ENCODE measurements at places on chromosomes 5 and 9.

DNA sequence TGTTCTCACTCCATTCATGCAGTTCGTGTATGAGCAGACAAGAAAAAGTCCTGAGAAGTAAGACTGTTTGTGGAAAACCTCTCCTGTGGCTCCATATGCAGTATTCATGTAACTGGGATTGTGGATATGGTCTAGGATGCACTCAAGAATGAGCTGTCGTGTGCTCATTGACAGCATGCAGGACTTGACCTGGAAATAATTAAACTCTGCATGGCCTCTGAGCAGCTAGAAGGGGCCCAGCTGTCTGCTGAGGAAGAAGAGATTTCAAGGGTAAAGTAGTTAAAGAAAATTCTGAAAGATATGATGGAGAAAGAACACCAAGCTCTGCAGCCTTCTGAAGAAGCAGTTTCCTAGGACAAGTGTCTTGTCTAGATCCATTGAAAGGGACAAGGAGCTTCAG is 89.4 kb downstream of the KCTD16 start:
- DNase-seq = no peak

DNA sequence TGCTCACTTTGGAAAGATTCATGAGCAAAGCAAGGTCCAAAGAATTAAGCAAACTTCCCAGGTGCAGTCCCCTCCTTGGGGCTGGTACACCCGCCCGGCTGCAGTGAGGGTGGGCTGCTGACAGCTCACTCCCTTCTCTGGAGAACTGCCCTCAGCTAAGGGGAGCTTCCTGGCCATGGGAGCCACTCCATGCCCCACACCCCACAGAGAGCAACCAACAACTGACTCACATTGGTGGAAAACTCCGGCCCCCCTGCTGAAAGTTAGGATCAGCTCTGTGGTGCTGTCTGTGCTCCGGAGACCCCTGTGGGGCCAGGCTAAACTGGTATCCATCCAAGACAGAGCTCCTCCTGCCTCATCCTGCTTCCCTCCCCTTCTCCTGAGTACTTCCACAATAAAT is 223.0 kb downstream of the GABBR2 start:
- DNase-seq = no peak

- DNase-seq = no peak
Observed at GRCh38 chr5:56169281-56169680, 63.8 kb downstream of the ANKRD55 start.

GRCh38 chr5:73998489-73998888 is 372.5 kb downstream of the ARHGEF28 start:
- no peak for DNase-seq

GRCh38 chr9:73137914-73138313 is 13.8 kb upstream of the ANXA1 start:
- no peak for DNase-seq

DNA sequence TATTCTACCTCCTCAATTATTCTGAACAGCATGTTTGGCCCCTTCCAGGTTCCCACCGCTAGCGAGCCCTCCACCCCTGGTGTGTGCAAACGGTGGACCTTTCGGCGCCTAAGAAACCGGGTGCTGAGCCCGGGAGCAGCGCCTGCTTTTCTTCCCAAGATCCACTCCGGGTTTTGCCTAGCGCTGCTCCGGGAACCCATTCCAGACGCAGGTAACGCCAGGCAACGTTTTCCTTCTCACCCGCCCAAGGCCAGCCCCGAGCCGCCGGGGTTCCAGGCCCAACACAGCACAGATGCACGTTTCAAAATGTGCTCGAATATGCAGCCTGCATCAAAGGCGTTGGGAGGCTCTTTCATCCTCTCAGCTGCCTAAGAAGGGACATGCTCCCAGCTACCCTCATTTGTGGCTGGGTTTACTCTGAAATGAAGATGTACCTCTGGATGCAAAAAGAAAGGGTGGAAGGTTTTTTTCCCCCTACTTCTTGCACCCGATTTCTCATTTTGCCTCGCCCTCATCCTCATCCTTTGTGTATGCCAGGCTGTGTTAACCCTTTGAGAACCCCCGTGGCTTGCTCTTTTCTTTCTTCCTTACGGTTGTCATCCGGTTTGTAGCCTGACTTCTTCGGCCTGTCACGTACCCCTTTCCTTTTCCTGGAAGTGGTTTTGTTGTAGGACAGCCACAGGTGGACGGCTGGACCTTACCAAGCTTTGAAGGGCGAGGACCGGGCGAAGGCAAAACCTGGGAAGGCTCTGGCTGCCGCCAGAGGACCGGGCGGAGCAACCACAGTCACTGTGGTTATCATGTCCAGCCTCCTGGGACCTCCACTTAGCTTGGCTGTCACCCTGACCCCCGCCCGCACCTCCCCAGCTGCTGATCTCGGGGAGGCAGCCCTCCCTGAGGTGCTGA is 226.9 kb downstream of the SMARCA2 start:
- peak; percentile 79 for DNase-seq

DNA sequence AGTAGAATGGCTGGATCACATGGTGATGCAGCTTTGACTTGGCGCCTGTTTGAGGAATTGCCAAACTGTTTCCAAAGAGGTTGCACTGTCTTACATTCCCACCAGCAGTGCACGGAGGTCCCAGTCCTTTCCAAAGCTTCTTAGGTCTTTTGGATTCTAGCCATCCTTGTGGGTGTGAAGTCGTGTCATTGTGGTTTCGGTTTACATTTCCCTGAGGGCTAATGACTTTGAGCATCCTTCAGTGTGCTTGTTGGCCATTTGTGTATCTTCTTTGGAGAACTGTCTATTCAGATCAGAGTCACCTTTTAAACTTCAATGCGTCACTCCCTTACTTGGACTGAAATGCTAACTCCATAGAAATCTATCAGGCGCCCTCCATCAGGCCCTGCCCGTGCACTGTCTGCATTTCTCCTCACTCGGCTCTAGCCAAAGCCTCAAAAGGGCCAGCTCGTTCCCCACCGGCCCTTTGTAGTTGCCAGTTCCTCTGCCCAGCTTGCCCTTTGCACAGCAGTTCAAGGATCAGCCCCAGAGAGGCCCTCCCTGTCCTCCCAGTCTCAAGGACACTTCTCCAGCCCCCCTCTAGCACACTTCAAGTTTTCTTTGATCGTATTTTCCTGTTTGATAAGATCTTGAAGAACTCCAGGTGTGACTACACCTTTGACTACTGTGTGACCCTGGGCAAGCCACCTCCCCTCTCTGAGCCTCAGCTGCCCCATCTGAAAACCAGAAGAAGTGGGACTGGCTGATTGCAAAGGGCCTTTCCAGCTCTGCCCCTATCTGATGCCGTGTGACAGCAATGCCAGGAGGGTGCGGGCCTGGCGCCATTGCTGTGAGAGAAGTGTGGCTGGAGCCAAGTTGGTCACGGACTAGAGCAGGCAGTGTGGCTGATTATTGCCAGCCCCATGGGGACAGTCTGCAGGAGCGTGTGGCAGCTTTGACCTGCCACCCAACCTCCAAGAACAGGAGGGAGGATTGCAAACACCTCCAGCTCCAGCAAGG is 5.6 kb downstream of the HRH2 start:
- no peak for DNase-seq

DNA sequence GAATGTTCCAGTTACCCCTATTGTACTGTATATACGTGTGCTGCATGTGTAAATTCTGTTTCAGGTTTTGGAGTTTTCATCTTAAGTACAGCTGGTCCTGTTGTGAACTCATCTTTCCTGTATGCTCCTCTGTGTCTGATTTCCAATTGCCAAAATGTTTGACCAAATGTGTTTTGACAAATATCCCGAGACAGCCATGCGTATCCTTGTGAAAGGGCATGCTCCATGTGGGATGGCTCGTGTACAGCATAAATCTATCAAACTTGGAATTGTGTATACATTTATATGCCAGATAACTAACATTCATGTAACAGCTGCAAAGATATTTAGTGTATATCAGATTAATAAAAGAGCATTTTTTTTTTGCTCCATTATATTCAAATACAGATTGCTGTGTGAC is 69.5 kb upstream of the IQGAP2 start:
- no peak for DNase-seq

DNA sequence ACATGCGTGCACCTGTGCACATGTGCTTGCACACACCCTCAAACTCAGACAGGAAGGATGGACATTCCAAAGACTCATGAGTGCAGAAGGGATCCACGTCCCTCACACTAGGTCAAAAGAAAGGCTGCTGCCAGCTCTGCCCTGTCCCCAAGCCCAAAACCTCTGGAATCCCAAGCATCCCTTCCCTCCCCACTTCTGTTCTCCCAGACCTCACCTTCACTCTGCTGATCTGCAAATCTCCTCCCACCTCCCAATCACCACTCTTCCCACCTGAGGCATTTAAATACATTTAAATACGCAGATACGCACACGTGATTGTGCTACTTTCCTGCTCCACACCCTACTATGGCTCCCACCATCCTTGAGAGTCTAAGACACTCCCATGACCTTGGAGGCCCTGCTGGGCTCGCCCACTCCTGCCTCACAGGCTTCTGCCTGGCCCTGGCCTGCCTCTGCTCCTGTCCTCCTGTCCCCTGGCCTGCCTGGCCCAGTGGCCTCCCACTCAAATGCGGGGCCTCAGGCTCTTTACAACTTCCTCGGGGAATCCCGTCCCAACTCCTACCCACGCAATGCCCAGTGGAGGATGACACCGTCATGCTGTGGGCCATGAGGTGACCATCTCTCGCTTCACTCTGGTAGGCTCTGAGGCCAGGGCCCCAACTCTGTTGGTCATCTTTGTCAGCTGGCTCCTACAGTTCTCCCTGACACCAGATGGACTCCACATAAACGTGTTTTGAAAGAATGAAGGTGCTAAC is 478.4 kb upstream of the DAP start:
- no peak for DNase-seq

GRCh38 chr9:16371306-16371705 is 499.2 kb downstream of the BNC2 start:
- DNase-seq = no peak

DNA sequence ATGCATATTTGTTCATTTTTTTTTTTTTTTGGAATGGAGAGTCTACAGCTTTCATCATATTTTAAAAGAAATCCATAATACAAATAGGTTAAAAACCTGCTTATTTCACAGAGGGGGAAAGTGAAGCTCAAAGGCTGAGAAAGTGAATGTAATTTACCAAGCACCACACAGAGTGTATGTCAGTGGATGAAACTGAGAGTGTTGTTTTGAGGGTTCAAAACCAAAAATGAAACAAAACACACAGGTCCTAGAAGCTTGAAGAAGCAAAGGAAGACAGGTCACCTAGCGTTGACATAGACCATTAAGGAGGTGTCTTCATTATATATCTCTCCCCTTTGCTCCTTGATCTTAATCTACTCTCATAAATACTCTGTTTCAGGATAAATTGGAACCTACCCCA is 7.5 kb downstream of the NMUR2 start:
- DNase-seq = no peak

GRCh38 chr9:89477811-89478630 is 19.9 kb downstream of the SEMA4D start:
- no peak for DNase-seq

- DNase-seq = no peak
Observed at GRCh38 chr9:82912645-82913044, 150.3 kb downstream of the RASEF start.

GRCh38 chr5:100444961-100445360 is 90.2 kb upstream of the FAM174A start:
- DNase-seq = no peak

GRCh38 chr5:132055441-132055807 is 5.0 kb upstream of the IL3 start:
- no peak for DNase-seq

GRCh38 chr5:122426301-122426700 is 114.3 kb downstream of the SNCAIP start:
- DNase-seq = no peak

- DNase-seq = peak; percentile 31
Observed at GRCh38 chr5:175681045-175681967, 23.4 kb downstream of the HRH2 start.

All from NCI-H187 (cell line).